ENCODE measurements at places on chromosomes 5 and 9.
A peak's percentile ranks its signal among the peaks of the same experiment; 100 is the strongest.

- DNase-seq: no peak
These were observed 214.9 kb downstream of the MCTP1 start for GRCh38 chr5:95069948-95070347.

GRCh38 chr9:69131682-69132081 is 42.4 kb upstream of the TJP2 start:
- no peak for DNase-seq

DNA sequence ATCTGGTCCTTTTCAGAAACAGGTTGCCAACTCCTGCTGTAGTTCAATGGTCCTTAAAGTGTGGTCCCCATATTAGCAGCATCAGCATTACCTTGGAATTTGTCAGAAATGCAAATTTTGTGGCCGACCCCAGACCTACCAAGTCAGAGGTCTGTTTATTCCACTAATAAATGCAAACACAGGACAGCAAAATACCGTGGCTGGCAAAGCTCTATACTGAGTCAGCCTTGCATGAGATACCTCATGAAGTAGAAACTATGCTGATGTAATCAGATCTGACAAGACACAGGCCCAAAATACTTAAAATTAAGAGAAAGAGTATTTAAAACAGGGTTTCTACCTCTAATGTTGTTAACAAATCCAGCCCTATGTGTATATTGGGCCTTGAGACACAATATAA is 3.0 kb downstream of the GOLM1 start:
- no peak for DNase-seq

DNA sequence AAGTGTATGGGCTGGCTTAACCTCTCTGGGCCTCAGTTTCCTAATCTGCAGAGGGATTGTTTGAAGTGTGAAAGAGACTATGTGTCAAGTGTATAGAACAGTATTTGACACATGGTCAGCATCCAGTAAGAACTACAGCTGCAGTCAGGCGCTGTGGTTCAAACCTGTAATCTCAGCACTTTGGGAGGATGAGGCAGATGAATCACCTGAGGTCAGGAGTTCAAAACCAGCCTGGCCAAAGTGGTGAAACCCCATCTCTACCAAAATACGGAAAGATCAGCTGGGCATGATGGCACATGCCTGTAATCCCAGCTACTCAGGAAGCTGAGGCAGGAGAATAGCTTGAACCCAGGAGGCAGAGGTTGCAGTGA is 31.9 kb upstream of the STING1 start:
- DNase-seq: no peak

DNA sequence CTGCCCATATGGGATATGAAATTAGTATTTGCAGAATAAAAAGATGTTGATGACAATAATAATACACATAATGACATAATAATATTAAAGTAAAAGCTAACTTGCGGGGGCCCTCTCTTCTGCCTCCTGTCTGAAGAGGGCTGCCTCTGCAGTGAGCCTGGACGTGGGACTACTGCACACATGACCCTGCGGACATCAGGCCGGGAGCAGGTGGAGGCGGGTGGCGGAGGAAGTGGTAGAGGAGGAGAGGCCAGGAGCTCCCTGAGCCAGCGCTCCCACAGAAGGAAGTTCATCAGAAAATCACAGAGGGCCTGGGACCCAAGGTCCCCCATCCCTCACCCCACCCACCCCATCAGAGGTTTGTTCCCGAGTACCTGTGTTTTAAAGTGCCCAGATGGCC is 60.5 kb downstream of the ROPN1L start:
- DNase-seq: no peak

DNA sequence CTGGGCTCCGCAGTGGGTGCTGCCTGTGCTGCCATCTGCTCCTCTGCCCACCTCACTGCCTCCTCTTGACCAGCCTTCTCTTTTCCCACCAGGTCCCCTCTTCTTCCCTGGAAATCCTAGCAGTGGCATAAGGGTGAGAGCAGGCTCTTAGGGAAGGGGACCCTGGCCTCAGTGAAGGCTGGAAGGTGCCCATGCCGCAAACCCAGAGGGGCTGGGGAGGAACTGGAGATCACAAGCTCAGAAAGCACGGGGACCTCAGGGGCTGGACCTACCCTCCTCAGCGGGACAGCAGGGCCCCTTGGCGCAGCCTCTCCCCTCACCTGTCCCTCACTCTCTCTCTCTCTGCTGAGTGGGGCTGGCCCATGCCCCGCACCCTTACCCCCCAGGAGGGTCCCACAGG is 144.4 kb upstream of the IRX2 start:
- DNase-seq: no peak

GRCh38 chr5:67648201-67648671 is 451.6 kb upstream of the CD180 start:
- DNase-seq: peak; percentile 19

DNA sequence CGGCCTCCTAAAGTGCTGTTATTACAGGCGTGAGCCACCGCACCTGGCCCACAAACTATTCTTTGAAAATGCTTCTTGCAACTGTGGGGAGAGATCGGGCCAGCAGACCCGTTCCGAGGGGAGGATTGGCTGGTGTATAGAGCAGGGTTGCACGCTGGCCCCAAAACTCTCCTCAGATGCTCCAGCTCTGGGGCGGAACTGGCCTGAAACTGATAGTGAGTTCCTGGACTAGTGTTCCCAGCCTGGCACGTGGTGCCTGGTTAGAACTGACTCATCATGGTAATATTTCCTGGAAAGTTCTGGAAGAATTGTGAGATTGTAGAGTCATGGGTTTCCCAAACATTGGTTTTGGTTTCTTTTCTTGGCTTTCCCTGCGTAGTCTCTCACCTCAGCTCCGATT is 120.5 kb downstream of the FBXL7 start:
- DNase-seq: no peak

DNA sequence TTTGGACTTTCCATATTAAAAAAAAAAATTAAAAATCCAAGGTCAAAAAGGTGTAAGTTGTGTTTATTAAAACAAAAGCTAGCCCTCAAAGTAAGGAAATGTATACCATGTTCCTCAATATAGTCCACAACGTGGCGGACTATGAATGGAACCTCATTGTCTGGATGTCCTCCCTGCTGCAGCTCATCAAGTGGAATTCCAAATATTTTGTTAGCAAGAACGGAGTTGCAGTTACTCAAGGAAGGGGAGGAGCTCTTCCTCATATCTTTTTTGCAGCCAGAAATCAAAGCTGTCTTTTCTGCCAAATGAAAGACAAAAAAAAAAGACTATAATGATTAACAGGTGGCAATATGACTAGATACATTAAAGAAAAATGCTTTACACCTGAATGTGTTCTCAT is 14.0 kb downstream of the FAM13B start:
- no peak for DNase-seq

GRCh38 chr9:137952976-137953666 is 75.5 kb downstream of the CACNA1B start:
- no peak for DNase-seq

GRCh38 chr9:131759017-131759647 is 19.3 kb upstream of the RAPGEF1 start:
- DNase-seq: no peak

DNA sequence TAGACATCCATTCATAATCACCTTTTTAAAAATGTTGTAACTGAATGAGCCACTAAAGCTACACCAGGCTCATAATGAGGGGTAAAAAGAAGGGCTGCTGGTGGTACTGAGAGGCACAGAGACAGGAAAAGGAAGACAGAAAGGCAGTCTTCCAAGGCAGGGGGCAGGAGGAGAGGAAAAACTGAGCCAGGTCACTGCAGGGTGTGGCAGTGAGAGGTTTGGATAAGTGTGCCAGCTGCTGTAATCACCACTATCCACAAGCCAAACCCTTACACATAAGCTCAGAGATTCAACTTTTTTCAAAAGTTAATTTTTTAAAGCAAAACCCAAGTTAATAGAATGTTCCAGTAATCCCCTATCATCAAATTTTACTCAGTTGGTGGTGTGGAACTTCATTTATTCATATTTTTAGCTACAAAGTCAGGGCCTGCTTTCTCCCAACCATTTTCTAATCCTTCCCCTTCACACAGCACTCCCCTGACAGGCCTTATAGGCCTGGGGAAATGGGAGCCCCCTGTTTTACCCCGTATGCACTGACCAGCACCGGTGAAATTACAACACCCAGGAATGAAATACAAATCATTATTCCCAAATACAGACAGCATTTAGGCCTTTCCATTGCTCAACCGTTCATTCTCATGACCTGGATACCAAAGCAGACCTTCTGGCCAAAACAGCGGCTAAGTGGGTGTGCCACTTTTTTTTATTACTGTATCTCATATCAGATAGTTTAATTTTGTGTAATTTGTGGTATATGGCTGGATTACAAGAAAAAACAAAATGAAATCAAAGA is 76.3 kb downstream of the EFNA5 start:
- DNase-seq: no peak

DNA sequence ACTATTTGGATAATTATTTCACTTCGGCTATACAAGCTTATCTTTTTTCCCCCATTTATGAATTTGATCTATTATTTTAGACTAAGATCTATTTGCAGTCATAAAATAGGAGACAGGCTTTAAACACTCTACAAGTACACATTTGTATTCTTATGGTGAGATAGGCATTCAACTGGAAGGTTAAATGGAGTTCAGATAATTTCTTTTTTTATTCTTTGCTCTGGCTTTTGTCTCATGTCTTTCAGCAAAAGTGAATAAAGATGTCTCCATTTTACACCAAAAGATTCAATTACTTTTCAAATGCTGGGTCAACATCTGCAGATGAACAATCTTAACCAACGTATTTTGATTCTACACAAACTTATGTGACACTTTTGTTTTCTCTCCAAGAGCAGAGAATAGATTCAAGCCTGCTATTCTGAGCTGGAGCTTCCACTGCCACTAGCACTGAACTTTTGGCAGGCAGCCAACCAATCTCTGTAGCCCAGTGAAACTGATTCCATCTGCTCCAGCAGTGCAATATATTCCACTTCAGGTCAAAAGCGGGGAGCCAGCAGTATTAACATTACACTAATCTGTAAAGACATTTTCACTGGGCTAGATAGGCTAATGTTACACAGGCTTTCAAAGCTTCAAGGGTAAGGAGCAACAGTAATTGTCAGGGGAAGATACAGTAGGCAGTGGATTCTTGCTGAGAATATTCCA is 452.0 kb upstream of the ZNF608 start:
- peak; percentile 59 for DNase-seq

- DNase-seq: no peak
These were observed 87.6 kb downstream of the ADRB2 start for GRCh38 chr5:148913985-148914431.

DNA sequence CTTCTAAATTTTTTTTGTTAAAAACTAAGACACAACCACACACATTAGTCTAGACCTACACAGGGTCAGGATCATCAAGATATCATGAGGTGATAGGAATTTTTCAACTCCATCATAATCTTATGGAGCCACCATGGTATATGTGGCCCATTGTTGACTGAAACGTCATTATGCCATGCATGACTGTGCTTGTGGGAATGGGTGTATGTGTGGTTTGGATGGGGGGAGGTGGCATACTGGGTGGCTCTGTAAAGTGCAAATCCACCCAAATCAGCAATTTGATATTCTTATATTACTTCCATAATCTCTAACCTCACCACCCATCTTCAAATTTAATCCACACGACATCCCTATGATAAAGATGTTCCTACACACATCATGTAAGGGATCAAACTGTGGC is 21.0 kb downstream of the ADRB2 start:
- no peak for DNase-seq

DNA sequence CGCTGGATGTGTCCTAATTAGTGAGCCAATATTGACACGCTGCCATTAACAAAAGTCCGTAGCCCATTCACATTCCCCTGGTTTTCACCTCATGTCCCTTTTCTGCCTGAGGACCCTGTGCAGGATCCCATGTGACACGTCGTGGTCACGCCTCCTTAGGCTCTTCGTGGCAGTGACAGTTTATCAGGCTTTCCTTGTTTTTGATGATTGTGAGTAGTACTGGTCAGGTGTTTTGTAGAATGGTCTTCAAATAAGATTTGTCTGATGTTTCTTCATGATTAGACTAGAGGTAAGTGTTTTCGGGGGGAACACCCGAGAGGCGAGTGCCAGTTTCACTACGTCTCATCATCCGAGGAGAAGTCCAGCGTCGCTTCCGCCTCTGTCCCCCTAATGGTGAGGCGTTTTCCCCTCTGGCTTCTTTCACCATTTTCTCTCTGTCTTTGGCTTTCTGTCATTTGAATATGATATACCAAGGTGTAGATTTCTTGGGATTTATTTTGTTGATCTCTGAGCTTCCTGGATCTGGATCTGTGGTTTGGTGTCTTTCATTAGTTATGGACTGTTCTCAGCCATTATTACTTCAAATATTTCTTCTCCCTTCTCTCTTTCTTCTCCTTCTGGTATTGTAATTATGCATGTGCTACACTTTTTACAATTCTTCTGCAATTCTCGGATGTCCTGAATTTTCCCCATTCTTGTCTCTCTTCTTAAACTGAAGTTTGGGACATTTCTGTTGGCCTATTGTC is 57.3 kb downstream of the TRIP13 start:
- DNase-seq: no peak

DNA sequence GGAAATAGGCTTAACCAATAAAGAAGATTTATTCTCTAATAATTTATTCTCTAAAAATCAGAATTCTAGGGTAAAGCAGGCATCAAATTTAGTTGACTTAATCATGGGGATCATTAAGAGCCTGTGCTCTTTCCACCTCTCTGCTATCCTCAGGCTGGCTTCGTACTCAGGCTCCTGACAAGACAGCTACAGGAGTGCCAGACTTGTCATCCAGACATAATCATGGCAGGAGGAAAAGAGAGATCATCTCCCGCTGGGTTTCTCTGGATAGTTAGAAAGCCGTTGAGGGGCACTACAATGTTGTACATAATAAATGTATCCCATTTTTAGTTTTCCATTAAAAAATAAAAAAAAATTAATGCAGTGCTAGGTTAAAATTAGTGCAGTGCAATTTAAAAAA is 171.9 kb downstream of the SEC61B start:
- DNase-seq: no peak

DNA sequence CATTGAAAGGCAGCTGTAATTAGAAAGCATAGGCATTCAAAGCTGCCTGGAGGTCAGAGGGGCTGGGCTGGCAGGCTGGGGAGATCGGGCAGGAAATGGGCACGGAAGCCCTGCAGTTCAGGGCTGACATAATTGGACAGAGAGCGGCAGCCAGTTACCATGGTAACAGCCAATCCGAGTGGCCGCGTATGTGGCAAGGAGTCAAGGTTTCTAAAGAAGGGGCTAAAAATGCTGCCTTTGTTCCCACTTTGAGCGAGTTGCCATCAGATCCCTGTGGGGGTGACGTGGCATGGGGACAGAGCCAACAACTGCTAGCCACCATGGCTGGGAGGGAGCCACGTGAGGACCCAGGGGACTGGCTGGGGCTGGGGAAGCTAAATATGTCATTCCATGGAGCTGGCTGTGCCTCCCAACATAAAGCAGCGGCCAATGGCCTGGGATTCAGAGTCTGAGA is 44.7 kb upstream of the NDFIP1 start:
- peak; percentile 63 for DNase-seq
